ENCODE measurements at places on chromosomes 2 and 18. TPM values are rescaled to one million over a fixed set of nuclear protein-coding genes. Genes with fewer than 3 reads are reported as not detected.

Gene RUFY4
- 2.0 TPM for total RNA-seq

Gene HOXD11
- 0.52 TPM for total RNA-seq

Gene ICA1L
- 1.8 TPM for total RNA-seq

DNA sequence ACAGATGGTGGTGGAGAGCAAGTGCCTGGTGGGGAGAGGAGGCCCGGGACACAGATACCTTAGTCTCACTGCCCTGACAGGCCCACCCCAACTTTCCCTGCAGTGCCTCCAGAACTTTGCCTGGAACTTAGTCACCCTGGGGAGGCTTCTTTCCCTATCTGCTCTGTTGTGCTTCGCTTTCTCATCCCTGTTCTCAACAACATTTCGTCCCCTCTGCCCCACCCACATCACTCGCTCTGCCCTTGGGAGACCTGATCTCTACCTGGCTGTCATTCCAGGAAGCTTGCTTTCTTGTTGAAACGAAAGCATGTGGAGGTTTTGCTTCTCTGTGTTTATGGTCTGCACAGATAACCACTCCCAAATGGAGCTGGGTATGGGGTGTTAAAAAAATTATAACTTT, 93.8 kb downstream of the PRKCE start:
- ATAC-seq, result no peak

- ATAC-seq, result no peak
Measured at GRCh38 chr2:171323971-171324528, 109.7 kb downstream of the METTL8 start.

DNA sequence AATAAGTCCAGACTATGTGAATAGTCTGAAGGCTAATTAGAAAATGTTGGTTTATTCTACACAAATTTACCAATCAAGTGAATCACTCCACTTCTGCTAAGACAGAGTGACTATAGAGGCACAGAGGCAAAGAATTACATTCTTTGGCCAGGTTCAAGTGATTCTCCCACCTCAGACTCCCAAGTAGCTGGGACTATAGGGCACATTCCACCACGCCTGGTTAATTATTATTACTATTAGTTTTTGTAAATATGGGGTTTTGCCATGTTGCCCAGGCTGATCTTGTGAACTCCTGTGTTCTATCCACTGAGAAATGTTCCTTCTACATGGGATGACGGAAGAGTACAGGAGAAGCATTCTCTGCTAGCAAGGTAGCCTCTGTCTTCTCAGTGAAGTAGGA, 37.6 kb upstream of the PSME4 start:
- ATAC-seq, result no peak

GRCh38 chr2:102120701-102121159, 21.8 kb upstream of the IL1R1 start:
- no peak for ATAC-seq

Gene ARHGAP15
- not detected for total RNA-seq

Gene C1GALT1C1L
- 4.3 TPM for total RNA-seq
